ENCODE measurements at places on chromosomes 3 and 15. TPM values are rescaled to one million over a fixed set of nuclear protein-coding genes. Genes with fewer than 3 reads are reported as not detected.
A peak's percentile ranks its signal among the peaks of the same experiment; 100 is the strongest.

IRAK2 gene
- 2.6 TPM for total RNA-seq

DNA sequence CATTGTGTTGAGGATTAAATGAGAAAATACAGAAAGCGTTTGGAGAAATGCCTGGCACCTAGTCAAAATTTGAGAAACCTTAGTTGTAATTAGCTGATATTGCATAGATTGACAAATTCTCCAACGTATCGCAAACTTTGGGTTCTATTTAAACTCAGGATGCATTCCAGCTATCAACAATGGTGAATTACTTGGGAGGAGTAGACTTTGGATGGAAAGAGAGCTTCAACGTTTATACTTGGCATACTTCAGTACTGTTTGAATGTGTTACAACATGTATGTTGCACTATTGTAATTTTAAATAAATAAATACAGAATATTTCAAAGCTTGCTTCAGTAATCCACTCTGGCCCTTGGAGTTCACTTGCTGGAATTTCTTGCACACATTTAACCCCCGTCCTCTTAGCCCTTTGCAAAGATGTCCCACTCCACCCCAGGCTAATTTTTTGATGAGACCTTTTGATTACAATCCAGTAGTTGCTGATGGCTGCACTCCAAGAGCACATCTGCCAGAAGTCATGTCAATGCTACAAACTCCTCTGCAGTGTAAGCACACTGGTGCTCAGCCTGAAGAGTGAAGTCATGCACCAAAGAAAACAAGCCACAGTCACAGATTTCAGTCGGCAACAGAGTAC lies 4.7 kb upstream of the DIS3L start:
- no peak overlapping the region for H3K4me3 ChIP-seq
- no peak overlapping the region for H3K27ac ChIP-seq
- DNase-seq: no peak
- H3K4me1 ChIP-seq: peaks cover 26% of the 10 kb centered on the region

GRCh38 chr3:196994056-196994455 lies 25.4 kb upstream of the PIGZ start:
- H3K4me1 ChIP-seq: no peaks in the 10 kb centered on the region
- no peak overlapping the region for H3K4me3 ChIP-seq
- H3K36me3 ChIP-seq: no peaks in the 10 kb centered on the region

GOLGA6D gene
- total RNA-seq: not detected

DNA sequence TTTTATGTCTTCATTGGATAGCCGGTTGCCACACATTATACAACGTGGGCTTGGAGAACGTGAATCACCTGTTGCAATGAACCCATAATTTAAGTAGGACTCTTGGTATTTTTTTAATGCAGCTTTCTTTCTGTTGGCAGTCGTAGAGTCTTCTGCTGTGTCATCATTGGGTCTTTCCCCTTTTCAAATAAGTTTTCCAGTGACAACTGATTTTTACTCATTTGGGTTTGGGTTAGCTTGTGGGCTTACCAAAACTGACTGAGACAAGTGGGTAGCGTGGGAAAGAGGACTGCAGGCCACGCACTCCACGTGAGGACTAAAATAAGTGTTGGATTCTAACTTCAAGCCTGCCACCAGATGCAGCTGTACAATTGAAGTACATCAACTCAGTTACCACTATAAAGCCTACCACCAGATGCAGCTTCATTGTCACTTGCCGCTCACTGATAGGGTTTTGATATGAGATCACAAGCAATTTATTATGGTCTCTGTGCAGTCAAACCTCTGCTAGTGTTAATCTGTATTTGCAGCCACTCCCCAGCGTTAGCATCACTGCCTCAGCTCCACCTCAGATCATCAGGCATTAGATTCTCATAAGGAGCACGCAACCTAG lies 6.4 kb upstream of the CAPN7 start:
- H3K4me3 ChIP-seq: no peak overlapping the region
- peaks cover 24% of the 10 kb centered on the region for H3K4me1 ChIP-seq
- DNase-seq: no peak
- H3K27ac ChIP-seq: no peak overlapping the region
- H3K36me3 ChIP-seq: no peaks in the 10 kb centered on the region

DNA sequence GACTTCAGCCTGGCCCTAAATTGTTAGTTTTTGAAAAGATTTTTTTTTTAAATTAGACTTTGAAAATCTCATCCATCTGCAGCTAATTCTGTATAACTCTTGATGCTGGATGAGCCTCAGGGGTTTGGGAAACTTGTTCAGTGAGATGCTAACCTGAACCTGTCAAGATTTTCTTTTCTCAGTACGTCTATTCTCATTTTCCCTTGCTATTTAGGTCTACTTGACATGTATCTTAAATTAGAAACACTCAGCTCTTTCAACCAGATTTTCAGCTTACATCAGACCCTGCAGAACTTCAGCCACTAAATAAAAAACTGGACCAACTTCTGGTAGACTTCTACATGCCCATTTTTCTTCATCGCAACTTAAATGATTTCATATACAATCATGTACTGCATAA lies 61.4 kb downstream of the MFSD1 start:
- H3K27ac ChIP-seq: no peak overlapping the region
- H3K36me3 ChIP-seq: no peaks in the 10 kb centered on the region
- H3K27me3 ChIP-seq: no peaks in the 10 kb centered on the region

DNA sequence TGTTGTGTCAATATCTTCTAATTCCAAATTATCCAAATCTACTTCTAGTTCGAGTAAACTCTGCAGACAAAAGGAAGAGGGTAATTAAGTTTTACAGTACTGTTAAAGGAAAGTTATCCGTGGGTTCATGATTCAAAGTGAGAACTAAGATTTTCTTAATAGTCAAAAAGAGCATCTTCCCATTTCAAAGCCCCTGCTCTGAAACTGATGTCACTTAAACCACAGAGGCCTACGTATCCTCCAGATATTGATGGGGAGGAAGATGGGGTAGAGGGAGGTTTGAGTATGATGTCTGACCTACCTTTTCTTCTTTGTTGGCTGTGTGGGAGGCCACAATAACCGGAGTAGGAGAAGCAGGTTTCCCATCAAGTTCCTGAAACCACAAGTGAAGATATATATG lies 14.1 kb downstream of the MRPS22 start:
- peaks cover 82% of the 10 kb centered on the region for H3K36me3 ChIP-seq
- DNase-seq: no peak
- H3K27ac ChIP-seq: peak overlapping the region; percentile 48
- H3K4me3 ChIP-seq: no peak overlapping the region

SMAD3 gene
- total RNA-seq: 28.1 TPM

CCDC39 gene
- not detected for total RNA-seq

DLL4 gene
- total RNA-seq: 0.14 TPM

Data from activated T-helper 2 cell treated with anti-CD3 and anti-CD28 coated beads, Interferon-gamma antibody, Interleukin-2, Interleukin-4, amounts not matched to agents 10 μg/mL and 5 μg/mL and 100 μg/mL, durations not matched to agents 14 hours and 24 hours and 36 hours (primary cell).